ENCODE measurements at places on chromosomes 7 and 10.

DNA sequence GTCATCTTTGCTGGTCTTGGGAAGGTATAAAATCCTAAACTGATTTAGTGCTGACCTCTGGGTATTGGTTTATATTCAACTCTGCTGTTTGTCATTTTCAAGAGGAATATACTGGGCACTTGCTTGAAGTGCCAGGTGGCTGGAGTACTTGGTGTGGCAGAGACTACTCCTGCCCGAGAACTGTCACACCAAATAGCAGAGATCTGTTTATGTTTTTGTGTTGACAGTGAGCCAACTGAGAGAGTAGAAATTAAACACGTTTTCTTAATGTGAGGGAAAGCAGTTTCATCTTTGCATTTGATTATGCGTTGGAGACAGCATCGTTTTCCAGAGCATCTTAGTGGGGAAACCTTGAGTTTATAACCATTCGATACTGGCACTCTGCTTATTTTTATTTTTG lies 174.4 kb downstream of the CDCA7L start:
- no peaks in the 10 kb centered on the region for H3K36me3 ChIP-seq
- H3K27ac ChIP-seq: no peak overlapping the region

DNA sequence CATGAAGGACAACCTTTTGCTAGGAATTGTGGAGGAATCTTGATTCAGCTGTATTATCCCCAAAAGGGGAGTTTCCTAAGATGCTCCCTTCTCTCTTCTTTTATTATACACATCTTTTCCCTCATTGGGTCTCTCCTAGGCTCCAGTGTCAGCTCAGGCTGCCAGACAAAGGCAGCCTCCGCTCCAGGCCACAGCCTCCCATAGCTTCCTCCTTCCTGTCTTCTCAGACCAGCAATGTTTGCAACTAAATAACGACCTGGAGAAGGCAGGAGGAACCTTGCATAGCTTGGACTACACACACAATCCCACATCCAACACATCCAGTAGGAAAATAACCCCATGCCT lies 12.3 kb downstream of the SFXN3 start:
- H3K36me3 ChIP-seq: no peaks in the 10 kb centered on the region
- no peak for DNase-seq
- peaks cover 27% of the 10 kb centered on the region for H3K27me3 ChIP-seq

- no peaks in the 10 kb centered on the region for H3K4me1 ChIP-seq
- DNase-seq: peak; percentile 35
- H3K27me3 ChIP-seq: no peaks in the 10 kb centered on the region
- H3K36me3 ChIP-seq: no peaks in the 10 kb centered on the region
- H3K4me3 ChIP-seq: no peak overlapping the region
These were observed 14.5 kb downstream of the VWDE start for GRCh38 chr7:12389089-12389700.

- no peak overlapping the region for H3K27ac ChIP-seq
- H3K4me3 ChIP-seq: no peak overlapping the region
- H3K36me3 ChIP-seq: no peaks in the 10 kb centered on the region
- DNase-seq: no peak
- no peaks in the 10 kb centered on the region for H3K4me1 ChIP-seq
- peaks cover 3% of the 10 kb centered on the region for H3K27me3 ChIP-seq
These were observed 21.2 kb downstream of the EVX1 start for GRCh38 chr7:27263781-27264180.

DNA sequence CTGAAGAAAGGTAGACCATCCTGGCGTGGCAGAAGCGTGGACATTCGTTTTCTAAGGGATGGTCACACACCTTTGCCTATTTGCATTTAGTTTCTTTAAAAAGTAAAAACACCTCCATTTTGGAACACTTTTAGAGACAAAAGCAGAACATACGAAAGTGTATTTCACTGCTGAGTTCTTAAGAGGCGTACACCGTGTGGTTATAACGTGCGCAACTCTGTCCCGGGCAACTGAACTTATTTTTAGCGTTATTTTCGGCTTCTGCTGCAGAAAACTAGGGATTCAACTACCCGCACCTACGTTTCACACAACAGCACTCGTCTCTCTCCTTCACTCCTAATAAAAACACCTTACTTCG lies 557 bp upstream of the LSM8 start:
- H3K4me1 ChIP-seq: peaks cover 29% of the 10 kb centered on the region
- peak overlapping the region; percentile 88 for H3K4me3 ChIP-seq
- peaks cover 9% of the 10 kb centered on the region for H3K36me3 ChIP-seq

DNA sequence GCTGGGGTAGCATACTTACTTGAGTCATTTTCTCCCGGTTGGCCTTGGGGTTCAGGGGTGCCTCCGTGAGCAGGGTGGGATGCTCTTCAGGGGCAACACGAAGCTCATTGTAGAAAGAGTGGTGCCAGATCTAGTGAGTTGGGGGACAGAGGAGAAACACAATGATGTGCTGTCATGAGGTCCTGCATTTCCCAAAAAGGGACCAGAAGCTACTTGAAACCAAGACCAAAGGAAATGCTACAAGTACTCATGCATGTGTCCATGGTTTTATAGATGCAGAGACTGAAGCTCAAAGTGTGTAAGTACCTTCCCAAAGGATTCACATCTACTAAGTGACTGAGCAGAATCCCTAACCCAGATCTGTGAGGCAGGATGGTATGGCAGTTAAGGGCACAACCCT lies 8.8 kb downstream of the ACTA2 start:
- DNase-seq: no peak
- no peak overlapping the region for H3K4me3 ChIP-seq
- no peaks in the 10 kb centered on the region for H3K36me3 ChIP-seq

GRCh38 chr10:129896860-129897200 lies 67.2 kb downstream of the EBF3 start:
- no peak overlapping the region for H3K4me3 ChIP-seq
- DNase-seq: no peak

GRCh38 chr10:119896061-119896655 lies 3.6 kb downstream of the SEC23IP start:
- peak overlapping the region; percentile 58 for H3K27ac ChIP-seq
- H3K27me3 ChIP-seq: no peaks in the 10 kb centered on the region

- H3K4me1 ChIP-seq: no peaks in the 10 kb centered on the region
- no peak overlapping the region for H3K27ac ChIP-seq
- H3K36me3 ChIP-seq: no peaks in the 10 kb centered on the region
- no peak overlapping the region for H3K4me3 ChIP-seq
These were observed 21.8 kb upstream of the MRC1 start for GRCh38 chr10:17787087-17787961.
